ENCODE measurements at places on chromosomes 2 and 18.

DNA sequence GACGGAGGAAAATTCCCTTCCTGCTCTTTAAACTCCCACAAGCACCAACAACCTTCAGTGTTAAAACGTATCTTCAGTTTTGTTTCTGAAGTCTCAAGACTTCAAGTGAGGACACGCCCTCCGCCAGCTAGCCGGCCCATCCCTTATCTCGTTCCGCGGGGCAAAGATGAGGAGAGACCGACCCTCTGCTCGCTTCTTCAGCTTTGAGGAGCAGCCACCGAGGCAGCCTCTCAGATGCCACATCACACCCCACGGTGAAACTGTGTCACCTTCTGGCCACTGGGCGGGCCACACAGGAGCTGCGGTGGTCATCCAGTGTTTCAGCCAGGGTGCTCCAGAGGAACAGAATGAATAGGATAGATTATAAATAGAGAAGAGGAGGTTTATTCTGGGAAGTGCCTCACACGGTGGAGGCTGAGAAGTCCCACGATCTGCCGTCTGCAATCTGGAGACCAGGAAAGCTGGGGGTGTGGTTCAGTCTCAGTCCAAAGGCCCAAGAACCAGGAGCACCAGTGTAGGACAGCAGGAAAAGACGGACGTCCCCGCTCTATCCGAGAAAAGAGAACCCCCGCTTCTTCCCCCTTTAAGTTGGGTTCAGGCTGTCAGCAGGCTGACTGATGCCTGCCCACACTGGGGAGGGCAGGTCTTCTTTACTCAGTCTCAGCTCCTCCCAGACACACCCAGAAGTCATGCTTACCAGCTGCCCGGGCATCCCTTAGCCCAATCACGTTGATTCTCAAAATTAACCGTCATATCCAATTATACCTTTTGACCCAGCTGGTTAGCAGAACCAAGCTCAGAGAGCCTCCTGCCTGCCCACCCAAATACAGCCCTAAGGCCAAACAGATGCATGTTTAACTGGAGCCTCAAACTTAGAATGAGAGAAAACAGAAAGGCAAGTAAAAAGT, 399.7 kb upstream of the ID2 start:
- DNase-seq: no peak

GRCh38 chr2:234495251-234496054, 1.4 kb downstream of the ARL4C start:
- DNase-seq: no peak

DNA sequence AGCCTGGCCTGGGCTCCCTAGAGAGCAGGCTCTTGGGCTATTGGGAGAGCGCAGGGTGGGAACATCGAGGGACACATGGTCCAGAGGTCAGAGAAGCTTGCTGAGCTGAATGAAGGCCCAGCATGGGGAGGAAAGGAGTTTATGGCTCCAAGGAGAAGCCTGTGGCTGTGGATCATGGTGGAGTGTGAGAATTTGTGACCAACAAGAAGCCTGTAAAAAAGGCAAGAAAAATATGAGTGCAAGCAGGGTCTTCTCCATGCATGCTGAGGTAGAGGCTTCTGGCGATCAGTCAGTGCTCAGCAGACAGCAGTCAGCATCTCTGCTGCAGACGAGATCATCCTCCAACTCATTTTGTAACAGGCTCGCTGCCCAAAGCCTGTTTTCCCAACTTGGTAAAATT, 1.3 kb upstream of the SCYGR3 start:
- peak; percentile 5 for DNase-seq

DNA sequence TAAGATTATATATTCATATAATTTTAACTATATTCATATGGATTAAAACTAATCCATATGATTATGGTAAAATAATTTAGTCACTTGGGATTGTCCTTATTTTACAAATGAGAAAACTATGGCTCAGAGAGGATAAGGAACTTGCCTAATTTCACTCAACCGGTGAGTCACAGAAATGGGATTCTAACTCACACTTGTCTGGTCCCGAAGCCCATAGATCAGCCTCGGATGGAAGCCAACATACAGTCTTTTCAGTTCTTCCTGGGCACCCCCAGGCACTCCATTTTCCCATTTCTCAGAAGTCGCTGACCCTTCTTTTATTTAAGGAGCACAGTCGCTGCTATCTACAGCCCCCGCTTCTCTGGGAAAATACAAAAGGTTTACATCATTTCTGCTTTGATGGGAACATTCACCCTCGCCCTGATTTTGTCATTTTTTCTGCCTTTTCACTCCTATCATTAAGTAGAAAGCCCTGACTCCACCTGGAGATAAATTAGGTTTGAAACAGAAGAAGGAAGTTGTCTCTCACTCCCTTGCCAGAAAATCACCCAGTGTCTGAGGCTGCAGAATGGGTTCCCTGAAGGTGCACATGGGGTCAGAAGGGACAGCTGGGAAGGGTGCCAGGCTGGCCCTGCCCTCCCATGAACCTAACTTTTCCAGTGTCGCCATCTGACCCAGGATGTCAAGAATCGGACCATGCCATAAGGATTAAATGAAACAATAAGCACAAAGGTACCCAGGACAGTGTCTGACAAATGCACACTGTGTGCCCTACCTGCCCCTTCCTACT, 36.6 kb downstream of the CYP1B1 start:
- peak; percentile 26 for DNase-seq

- DNase-seq: no peak
These were observed 119.3 kb downstream of the SETBP1 start for GRCh38 chr18:44799907-44800421.

GRCh38 chr18:3345452-3345851, 83.5 kb downstream of the MYL12B start:
- DNase-seq: peak; percentile 39

GRCh38 chr2:160942476-160943142, 217.6 kb upstream of the TANK start:
- peak; percentile 62 for DNase-seq

DNA sequence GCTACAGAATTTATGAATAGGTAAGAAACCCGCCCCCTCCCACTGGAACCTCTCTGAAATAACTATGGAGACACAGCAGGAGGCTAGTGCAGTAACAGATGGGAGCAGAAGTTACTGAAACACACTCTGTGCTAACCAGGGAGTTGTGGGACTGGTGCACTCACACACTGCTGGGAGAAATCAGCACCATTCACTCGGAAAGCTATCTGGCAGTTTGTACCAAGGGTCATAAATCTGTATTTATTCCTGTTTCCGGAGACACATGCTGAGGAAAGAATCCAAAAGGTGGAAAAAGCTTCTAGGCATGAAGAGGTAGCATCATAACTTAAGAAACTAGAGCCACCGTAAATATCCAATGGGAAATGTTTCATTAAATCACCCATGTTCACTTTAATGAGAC, 39.9 kb downstream of the TGFA start:
- no peak for DNase-seq

DNA sequence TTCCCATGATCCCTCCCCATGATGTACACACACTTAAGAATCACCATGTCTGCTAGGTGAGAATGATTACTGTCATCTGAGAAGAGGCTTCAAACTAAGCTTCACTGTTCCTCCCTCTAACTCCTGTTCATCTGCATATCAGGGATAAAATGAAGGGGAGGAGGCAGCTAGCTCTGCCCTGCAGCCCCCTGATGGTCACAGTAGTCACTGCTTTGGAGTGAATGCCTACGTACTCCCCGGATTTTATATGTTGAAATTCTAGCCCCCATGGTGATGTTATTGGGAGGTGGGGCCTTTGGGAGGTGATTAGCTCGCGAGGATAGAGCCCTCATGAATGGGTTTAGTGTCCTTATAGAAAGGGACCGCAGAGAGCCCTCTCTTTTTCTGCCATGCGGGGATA, 156.4 kb downstream of the NCKAP5 start:
- no peak for DNase-seq

DNA sequence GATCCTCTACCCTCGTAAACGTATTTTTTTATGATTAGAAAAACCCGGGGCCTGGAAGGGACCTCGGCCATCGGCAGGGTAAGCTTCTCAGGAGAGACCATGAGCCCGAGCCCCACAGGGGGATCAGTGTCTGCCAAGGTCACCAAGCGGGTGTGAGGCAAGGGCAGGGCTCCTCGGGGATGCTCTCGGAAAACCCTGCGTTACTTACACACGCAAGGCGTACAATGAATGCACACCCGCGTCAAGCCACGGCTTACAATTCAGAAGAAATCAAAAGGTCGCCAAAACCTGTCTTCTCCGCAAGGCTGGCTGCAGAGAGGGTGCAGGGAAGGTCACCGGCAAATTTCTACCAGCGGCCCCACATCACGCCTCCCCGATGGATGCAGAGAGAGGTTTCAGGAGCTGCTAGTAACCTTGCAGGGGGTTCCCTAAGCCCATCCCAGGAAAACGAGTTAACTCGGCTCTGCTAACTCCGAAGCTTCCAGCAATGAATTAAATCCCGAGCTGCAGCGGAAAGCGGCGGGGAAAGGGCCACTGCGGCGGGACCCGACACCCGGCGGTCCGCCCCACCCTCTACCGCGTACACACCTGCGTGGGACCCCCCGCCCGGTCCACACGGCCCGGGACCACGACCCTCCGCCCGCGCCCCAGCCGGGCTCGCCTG, 638 bp downstream of the ST3GAL5 start:
- DNase-seq: no peak

GRCh38 chr2:30218338-30218713, 13.0 kb upstream of the LBH start:
- no peak for DNase-seq

GRCh38 chr18:46478796-46479195, 178.2 kb downstream of the LOXHD1 start:
- DNase-seq: no peak

GRCh38 chr2:42142547-42143184, 26.5 kb upstream of the EML4 start:
- no peak for DNase-seq

GRCh38 chr2:192011196-192011595, 164.3 kb upstream of the CAVIN2 start:
- DNase-seq: no peak

GRCh38 chr2:30971231-30972025, 164.2 kb upstream of the CAPN13 start:
- DNase-seq: peak; percentile 73

GRCh38 chr2:69315160-69315761, 71.8 kb downstream of the GFPT1 start:
- DNase-seq: no peak

GRCh38 chr2:95372845-95373244, 29.7 kb upstream of the FAHD2A start:
- DNase-seq: no peak

- peak; percentile 30 for DNase-seq
These were observed 201.4 kb downstream of the SOCS6 start for GRCh38 chr18:70489986-70490933.

GRCh38 chr18:12595571-12596255, 62.2 kb downstream of the SPIRE1 start:
- DNase-seq: no peak

GRCh38 chr2:235217846-235218245, 266.0 kb downstream of the SH3BP4 start:
- no peak for DNase-seq

DNA sequence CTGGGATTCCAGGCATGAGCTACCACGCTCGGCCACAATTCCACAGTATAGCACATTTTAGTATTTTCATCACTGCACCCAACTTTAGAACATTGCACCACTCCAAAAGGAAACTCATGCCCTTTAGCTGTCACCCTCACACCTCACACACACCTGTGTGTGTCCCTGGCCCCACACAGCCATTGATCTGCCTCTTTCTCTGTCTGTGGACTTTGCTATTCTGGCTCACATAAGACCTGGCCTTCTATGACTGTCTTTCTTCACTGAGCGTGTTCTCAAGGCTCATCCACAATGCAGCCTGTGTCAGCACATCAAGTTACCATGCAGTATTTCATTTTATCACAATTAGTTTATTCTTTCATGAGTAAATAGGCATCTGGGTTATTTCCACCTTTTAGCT, 19.7 kb upstream of the ATP9B start:
- DNase-seq: no peak

- no peak for DNase-seq
These were observed 3.5 kb downstream of the RND3 start for GRCh38 chr2:150484006-150484405.

DNA sequence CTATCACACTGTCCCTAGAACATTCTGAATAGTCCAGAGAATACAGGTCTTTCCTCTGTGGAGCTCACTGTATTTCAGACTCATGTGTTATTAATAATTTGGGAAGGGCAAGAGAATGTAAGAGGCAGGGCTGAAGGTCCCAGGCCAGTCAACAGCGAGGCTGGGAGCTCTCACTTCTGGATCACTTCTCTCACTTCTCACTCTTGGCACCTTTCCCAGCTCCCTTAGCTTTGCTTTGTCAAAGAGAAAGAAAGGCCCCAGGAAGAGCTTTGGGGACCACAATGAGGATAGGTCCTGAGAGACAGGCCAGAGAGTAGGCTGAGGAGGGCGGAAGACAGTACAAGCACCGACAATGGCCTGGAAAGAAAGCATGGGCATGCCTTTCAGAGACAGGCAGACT, 11.2 kb downstream of the EFR3B start:
- DNase-seq: no peak

DNA sequence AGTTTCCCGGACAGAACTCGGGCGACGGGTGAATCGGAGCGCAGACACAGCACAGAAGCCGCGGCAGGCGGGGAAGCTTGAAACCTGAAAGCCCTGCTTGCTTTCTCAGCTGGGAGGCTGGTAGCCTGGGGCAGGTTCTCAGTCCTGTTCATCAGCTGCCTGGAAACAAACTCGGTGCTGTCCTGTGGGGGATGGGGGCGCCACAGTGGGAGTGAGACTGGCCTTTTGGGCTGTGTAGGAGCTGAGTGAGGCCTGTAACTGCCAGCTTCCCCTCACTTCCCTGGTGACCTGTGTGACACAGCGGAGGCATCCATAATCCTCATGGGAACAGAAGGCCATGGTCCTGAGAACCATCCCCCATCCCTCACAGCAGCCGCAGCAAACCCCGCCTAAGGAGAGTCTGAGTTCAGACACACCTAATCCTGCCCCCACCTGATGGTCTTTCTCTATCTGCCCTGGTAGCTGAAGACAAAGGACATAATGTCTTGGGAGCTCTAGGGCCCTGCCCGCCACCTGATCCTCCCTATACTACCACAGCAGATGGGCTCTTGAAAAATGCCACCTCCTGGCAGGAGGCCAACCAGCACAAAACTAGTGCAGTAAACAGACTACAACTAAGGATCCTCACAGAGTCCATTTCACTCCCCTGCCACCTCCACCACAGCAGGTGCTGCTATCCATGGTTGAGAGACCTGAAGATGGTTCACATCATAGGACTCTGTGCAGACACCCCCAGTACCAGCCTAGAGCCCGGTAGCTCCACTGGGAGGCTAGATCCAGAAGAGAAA, 52.7 kb upstream of the LDLRAD4 start:
- no peak for DNase-seq

- peak; percentile 10 for DNase-seq
These were observed 414.3 kb downstream of the ZNF804A start for GRCh38 chr2:185012643-185013042.

Measured in foreskin fibroblast (primary cell).